ENCODE measurements at places on chromosomes 16 and 17. TPM values are rescaled to one million over a fixed set of nuclear protein-coding genes. Genes with fewer than 3 reads are reported as not detected.
A peak's percentile ranks its signal among the peaks of the same experiment; 100 is the strongest.

- no peaks in the 10 kb centered on the region for H3K36me3 ChIP-seq
- no peak overlapping the region for H3K27ac ChIP-seq
- H3K4me1 ChIP-seq = no peaks in the 10 kb centered on the region
- H3K4me3 ChIP-seq = no peak overlapping the region
- no peak for DNase-seq
These were observed 15.1 kb upstream of the BBS2 start for GRCh38 chr16:56534847-56535383.

Gene TRIM37
- total RNA-seq = 46.8 TPM

Gene EME1
- not detected for total RNA-seq

- peaks cover 47% of the 10 kb centered on the region for H3K4me1 ChIP-seq
- no peak for DNase-seq
- peaks cover 22% of the 10 kb centered on the region for H3K36me3 ChIP-seq
- H3K27ac ChIP-seq = peak overlapping the region; percentile 86
- no peak overlapping the region for H3K4me3 ChIP-seq
These were observed 26.5 kb downstream of the KAT7 start for GRCh38 chr17:49814781-49815529.

GRCh38 chr17:72297326-72298115 lies 176.7 kb downstream of the SOX9 start:
- no peak overlapping the region for H3K27ac ChIP-seq
- no peaks in the 10 kb centered on the region for H3K27me3 ChIP-seq
- no peak overlapping the region for H3K4me3 ChIP-seq
- DNase-seq = no peak

Gene NHLRC4
- not detected for total RNA-seq

- H3K4me3 ChIP-seq = no peak overlapping the region
- no peaks in the 10 kb centered on the region for H3K36me3 ChIP-seq
- H3K27ac ChIP-seq = no peak overlapping the region
- H3K4me1 ChIP-seq = peaks cover 15% of the 10 kb centered on the region
- no peaks in the 10 kb centered on the region for H3K27me3 ChIP-seq
- no peak for DNase-seq
These were observed 2.0 kb upstream of the VAT1L start for GRCh38 chr16:77786186-77786847.

- H3K36me3 ChIP-seq = no peaks in the 10 kb centered on the region
- H3K27me3 ChIP-seq = no peaks in the 10 kb centered on the region
- peak; percentile 26 for DNase-seq
- no peak overlapping the region for H3K4me3 ChIP-seq
- peaks cover 10% of the 10 kb centered on the region for H3K4me1 ChIP-seq
These were observed 16.5 kb upstream of the SOX9 start for GRCh38 chr17:72104164-72104862.

Gene TBC1D3
- not detected for total RNA-seq

DNA sequence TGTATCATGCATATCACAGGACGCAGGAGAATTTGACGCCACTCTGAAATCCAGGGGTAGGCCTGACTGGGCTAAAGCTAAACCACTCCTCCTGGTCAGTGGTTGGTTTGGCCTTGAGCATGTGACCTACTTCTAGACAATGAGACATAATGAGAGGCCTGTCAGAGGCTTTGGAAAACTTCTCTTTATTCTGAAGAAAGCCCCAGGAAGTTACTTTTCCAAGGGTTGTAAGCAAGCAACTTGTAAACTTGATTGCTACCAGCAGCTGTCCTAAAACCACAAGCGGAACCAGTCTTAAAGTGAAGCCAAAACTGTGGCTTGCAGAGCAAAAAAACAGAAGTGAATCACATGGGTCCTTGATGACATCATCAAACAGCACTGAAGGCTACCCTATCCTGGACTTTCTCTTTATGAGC lies 138.2 kb upstream of the COX10 start:
- H3K4me3 ChIP-seq = no peak overlapping the region
- DNase-seq = no peak
- H3K27me3 ChIP-seq = no peaks in the 10 kb centered on the region
- no peak overlapping the region for H3K27ac ChIP-seq
- H3K4me1 ChIP-seq = no peaks in the 10 kb centered on the region

Gene SHISA6
- total RNA-seq = 0.88 TPM

DNA sequence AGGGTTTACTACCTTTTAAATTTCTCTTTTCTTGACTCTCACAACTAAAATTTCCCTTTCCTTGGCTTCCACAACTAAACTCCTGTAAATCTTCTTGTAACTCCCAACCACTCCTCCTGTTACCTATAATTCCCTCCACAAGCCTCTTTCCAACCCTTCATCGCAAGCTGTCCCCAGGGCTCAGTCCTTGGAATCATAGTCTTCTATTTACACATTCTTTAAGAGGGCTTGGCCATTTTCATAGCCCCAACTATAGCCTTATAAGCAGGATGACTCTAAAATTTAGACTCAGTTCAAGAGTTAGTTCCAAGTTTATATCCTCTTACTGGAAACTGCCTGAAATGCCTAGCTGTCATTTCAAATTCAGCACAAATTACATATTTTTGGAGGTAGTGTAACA lies 23.9 kb downstream of the GLG1 start:
- no peak overlapping the region for H3K4me3 ChIP-seq
- no peaks in the 10 kb centered on the region for H3K27me3 ChIP-seq
- H3K4me1 ChIP-seq = peaks cover 38% of the 10 kb centered on the region
- no peak overlapping the region for H3K27ac ChIP-seq
- DNase-seq = no peak
- H3K36me3 ChIP-seq = no peaks in the 10 kb centered on the region

Gene DBNDD1
- total RNA-seq = 10.6 TPM

DNA sequence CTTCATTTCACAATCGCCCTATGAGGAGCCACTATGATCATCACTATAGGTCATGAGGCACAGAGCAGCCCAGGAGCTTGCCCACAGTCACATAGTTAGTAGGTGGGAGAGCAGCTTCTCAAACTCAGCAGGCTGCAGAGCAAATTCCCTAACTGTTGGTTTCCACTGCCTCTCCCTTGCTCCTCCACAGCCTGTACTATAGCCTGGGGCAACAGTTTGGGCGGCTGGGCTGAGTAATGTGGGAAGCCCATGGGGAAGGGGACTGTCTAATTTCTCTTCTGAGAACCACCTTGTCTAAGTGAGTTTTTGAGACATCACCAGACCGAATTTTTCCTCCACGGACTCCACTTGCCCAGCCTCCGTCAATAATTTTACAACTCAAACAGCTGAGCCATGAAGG lies 73.4 kb upstream of the GPR139 start:
- H3K36me3 ChIP-seq = no peaks in the 10 kb centered on the region
- no peak for DNase-seq
- H3K27ac ChIP-seq = no peak overlapping the region
- H3K4me1 ChIP-seq = no peaks in the 10 kb centered on the region
- H3K27me3 ChIP-seq = no peaks in the 10 kb centered on the region

Gene MMP28
- total RNA-seq = 28.6 TPM

Gene CCL3
- not detected for total RNA-seq

Gene HBA2
- 136 TPM for total RNA-seq

DNA sequence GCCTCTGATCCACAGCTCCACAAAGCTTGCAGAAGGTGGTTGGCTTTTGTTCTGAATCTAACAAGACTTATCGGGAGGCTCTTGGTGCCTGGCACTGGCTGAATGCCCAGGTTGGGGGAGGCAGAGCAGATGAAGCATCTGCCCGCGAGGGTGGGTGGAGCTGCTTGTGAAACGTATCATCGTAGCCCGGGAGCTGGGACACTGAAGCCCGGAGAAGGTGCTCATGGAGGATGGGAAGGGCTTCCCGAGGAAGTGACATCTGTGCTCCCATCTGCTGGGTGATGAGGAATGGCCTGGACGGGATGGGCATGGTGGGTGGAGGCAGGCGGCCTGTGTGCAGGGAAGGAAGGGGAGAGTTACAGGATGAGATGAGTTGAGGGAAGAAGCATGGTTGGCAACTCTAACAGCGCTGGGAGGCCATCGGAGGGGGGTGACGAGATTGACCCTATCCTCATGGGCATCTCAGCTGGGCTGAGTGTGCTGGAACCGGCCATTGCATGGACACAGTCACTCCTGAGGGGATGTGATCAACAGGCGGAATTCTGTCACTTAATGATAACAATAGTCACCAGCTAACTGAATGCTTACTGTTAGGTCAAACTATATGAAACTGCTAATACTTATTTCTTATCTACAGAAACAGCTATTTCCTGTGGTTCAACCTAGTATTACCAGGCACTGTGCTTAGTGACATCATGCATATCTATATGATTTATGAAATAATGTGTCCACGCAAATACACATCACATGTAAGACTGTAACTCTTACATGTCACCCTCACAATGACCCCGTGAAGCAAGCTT lies 102.7 kb downstream of the ABCC6 start:
- DNase-seq = peak; percentile 73
- H3K4me1 ChIP-seq = no peaks in the 10 kb centered on the region
- no peaks in the 10 kb centered on the region for H3K27me3 ChIP-seq
- no peak overlapping the region for H3K4me3 ChIP-seq

- no peak overlapping the region for H3K27ac ChIP-seq
- peaks cover 54% of the 10 kb centered on the region for H3K36me3 ChIP-seq
- H3K4me3 ChIP-seq = no peak overlapping the region
- no peak for DNase-seq
These were observed 14.5 kb upstream of the RPL13 start for GRCh38 chr16:89545831-89546574.

DNA sequence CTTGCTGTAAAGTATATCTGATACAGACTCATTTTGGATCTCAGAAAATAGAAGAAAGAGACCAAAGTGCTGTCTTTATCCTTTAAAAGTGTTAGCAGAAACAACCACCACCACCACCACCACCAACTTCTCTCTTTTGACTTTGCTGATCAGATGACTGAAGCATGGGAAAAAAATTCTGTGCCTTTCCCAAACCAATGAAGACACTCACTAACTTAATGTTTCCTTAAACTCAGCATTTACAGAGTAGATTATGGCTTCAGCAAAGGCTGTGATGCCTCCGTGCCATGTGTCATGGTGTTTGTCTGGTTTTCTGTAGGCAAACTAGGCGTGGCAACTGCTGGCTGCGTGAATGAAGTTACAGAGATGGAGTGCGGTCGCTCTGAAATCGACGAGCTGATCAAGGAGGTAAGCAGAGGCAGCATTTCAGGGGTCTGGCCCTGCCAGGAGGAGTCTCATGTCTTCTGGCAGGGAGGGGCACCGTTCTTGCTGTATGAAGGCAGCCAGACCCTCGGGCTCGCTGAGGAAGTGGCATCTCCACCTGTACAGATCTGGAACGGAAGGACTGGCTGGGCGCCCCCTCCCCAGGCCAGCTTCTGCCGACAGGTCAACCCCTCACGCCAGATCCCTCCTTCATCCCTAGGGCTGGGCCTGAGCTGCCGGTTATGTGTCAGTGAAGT lies 12.4 kb downstream of the IRF8 start:
- no peaks in the 10 kb centered on the region for H3K36me3 ChIP-seq
- DNase-seq = no peak
- H3K4me3 ChIP-seq = no peak overlapping the region
- H3K27ac ChIP-seq = no peak overlapping the region

GRCh38 chr17:42221886-42222745 lies 27.8 kb upstream of the GHDC start:
- no peak overlapping the region for H3K27ac ChIP-seq
- no peak for DNase-seq
- H3K4me1 ChIP-seq = no peaks in the 10 kb centered on the region
- no peaks in the 10 kb centered on the region for H3K27me3 ChIP-seq
- no peak overlapping the region for H3K4me3 ChIP-seq

Gene AANAT
- 0.81 TPM for total RNA-seq

- H3K4me1 ChIP-seq = peaks cover 4% of the 10 kb centered on the region
- H3K27me3 ChIP-seq = no peaks in the 10 kb centered on the region
- H3K27ac ChIP-seq = no peak overlapping the region
- peaks cover 56% of the 10 kb centered on the region for H3K36me3 ChIP-seq
These were observed 23.3 kb downstream of the WIPI1 start for GRCh38 chr17:68433911-68434508.

DNA sequence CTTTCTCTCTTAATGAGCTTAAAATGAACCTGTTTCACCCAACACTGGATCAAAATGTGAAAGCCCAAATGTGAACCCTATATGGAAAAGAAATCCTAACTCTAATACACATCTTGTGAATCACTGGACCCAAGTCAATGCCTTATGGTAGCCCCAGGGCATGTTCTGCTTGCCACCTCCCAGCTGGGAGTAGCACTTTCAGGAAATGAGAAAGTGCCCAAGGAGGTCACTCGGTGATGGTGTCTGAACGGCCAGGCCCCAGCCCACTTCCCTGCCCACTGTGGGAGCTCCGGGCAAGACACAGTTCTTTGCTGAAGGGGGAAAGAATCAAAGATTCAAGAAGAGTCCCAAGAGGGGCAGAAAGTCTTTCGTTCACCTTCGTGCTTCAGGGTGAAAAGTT lies 46.1 kb downstream of the GTF3C1 start:
- H3K27ac ChIP-seq = no peak overlapping the region
- H3K4me1 ChIP-seq = peaks cover 13% of the 10 kb centered on the region
- H3K36me3 ChIP-seq = peaks cover 86% of the 10 kb centered on the region
- no peak for DNase-seq
- no peak overlapping the region for H3K4me3 ChIP-seq
- H3K27me3 ChIP-seq = no peaks in the 10 kb centered on the region

Gene HOXB4
- total RNA-seq = 0.81 TPM

DNA sequence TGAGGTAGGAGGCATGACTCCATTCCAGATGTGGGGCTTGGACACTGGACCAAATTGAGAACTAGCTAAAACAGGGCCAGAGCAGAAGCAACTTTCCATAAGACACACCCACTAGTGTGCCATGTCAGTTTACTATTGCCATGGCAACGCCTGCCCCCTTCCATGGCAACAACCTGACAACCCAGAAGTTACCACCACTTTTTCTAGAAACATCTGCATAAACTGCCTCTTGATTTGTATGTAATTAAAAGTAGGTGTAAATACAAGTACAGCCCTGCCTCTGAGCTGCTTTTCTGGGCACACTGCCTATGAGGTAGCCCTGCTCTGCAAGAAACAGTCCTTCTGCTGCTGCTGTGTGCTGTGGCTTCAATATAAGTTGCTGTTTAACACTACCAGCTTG lies 19.5 kb upstream of the SCNN1B start:
- H3K36me3 ChIP-seq = no peaks in the 10 kb centered on the region
- peak overlapping the region; percentile 25 for H3K27ac ChIP-seq
- no peaks in the 10 kb centered on the region for H3K27me3 ChIP-seq
- no peak overlapping the region for H3K4me3 ChIP-seq
- peak; percentile 21 for DNase-seq

All from thyroid gland (tissue), 4 donors.